Stomach (tissue), 19 donors: ENCODE measurements at places on chromosomes 2 and 18.

GRCh38 chr2:41905597-41906337 is 142.1 kb upstream of the PKDCC start:
- no peak for DNase-seq

- DNase-seq = no peak
These were observed 47.1 kb upstream of the ZNF519 start for GRCh38 chr18:14179306-14179705.

DNA sequence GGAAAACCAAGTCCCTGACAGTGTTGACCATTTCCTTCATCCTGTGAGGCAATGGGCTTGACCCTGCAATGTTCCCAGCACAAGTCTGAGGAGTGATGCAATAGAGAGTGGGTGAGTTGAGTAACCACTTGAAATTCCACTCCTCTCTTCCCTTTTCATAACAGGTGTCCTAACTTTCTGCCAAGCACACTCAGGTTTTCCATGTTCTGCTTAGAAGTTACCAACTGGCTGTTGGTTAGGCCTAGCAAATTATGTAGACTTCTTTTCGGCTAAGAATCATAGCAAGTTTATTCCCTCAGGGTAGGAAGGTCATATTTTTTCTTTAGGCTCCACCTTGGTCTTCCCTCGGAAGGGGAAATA is 11.5 kb downstream of the GNLY start:
- peak; percentile 50 for DNase-seq

DNA sequence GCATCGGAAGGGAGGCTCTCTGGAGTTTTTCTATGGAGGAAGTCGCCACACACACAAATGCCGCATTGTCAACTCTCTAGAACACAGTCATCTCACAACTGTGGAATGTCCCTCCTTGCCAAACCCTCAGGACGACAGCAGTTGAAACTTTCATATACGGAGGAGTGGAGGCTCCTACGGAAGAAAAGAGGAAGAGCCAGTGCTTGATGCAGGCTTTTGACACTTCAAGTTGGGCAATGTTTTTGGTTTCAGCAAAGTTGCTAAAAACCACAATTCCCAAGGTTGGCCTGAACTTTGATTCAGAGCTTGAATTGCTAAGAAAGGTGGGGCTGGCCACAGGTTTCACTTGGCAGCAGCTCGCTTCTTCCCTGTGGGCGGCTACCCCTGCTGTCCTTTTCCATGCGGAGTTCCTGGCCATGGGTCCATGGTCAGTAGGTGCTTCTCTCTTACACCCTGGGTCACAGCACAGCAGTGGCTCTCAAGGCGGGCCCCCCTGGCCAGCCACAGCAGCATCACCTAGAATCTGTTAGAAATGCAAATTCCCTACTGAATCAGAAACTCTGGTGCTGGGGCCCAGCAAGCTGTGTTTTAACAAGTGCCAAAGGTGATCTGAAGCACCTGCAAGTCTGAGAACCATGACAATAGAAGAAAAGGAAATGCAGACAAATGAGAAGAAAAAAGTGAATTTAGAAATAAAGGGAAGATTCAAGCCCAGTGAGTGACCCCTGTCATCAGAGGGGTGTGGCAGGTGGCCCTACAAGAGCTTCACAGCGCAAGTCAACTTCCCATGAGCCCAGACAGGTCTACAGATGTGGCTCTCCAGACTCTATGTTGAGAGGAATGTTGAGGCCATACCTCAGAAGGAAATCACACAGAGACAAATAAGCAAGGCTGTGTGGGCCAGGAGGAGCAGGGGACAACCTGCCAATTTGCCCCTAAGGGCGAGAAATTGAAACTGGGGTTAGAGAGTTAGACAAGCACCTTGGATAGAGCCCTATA is 856.4 kb downstream of the RNF144A start:
- DNase-seq = peak; percentile 40

DNA sequence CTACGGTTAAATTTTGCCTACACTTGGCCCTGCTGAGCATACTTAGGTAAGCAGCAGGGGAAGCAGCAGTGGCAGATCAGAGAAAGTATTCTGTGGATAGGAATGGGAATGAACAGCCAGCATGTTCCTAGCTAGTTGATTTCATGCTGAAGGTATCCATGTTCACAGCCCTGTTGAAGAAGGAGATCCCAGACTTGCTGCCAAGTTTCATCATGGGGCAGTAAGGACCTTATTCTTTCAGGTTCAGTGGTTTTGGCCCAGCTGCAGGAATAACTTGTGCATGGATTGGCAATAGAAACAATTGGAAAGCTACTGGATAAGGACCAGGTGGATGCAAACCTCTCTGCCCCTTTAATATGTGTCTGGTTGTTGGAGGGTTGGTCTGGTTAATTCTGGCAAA is 98.2 kb upstream of the TMEM178A start:
- DNase-seq = no peak

- DNase-seq = no peak
These were observed 202.5 kb upstream of the SESTD1 start for GRCh38 chr2:179467111-179467510.

DNA sequence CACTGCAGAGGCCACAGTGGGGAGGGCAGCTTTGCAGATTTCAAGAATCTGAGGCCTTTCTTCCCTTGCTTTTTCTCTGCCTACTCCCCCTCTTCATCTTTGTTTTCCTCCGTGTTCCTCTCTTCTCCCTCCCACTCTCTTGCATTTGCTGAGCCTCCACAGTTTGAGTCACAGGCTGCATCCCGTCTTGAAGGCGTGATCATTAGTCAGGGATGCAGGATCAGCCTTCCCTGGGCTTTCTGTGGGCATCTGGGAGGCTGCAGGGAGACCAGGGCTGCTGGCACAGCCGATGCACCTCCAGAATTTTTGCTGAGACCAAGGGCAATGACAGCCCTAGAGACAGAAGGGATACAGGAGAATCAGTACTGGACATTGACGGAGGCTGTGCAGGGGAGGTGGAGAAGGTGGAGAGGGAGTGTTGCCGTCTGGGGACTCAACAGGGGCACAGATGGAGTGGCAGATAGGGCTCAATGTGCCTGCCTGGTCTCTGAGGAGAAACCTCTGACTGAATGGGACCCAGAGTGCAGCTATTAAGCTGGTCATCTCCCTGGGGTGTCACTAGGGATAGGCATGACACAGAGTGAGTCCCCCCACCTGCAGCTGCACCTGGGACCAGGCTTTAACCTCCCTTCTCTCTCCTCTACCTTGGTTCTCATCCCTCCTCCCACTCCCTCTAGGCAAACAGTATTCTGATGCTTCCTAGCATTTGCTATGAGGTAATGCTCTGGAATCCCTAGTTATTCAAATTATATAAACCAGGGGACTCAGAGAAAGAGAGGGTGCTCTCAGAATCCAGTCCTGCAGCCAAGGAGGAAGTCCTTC is 29.0 kb upstream of the DNAJC27 start:
- DNase-seq = no peak

DNA sequence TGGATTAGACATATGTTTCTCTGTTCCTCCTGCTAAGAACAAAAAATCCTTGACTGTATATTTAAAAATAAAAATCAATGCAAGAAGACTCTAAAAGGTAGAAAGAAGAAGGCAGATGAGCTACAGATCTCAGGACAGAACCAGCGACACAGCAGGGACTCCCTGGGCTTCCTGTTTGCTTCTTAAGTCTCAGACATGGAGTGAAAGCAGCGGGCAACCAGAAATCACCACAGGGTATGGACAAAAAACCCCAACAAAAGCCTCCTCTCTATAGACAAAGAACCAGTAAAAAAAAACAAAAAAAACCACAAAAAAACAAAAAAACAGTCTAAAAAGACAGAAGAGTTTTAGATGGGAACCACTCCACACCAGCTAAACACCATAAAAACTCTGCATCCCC is 971.0 kb upstream of the GYPC start:
- DNase-seq = no peak

GRCh38 chr2:129885735-129886134 is 93.7 kb upstream of the RAB6C start:
- DNase-seq = no peak

DNA sequence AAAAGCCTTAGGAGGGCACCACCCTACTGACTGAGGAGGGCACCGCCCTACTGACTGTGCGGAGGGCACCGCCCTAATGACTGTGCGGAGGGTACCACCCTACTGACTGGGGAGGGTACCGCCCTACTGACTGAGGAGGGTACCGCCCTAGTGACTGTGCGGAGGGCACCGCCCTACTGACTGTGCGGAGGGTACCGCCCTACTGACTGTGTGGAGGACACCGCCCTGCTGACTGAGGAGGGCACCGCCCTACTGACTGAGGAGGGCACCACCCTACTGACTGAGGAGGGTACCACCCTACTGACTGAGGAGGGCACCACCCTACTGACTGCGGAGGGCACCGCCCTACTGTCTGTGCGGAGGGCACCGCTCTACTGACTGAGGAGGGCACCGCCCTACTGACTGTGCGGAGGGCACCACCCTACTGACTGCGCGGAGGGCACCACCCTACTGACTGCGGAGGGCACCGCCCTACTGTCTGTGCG is 150.2 kb upstream of the NFATC1 start:
- DNase-seq = peak; percentile 42

GRCh38 chr2:63591566-63592175 is 2.9 kb downstream of the MDH1 start:
- DNase-seq = no peak

- DNase-seq = no peak
These were observed 234.4 kb downstream of the TRIB2 start for GRCh38 chr2:12950957-12951656.

DNA sequence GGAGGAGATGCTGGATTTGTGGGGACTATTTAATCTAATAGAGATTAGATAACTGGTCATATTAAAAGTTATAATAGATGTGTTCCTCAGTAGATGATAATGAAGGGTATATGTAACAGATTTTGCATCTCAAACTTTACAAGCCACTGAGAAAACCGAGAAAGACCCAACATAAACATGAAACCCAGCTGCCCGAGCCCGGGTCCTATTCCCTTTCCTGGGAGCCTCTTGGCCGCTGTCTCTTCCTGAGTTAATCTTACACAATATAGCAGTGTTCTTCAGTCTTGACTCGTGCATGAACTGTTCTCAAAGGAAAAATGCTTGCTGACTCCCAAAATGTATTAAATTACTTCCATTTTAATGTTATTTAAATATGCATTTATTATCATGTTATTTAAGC is 94.5 kb downstream of the COPS8 start:
- DNase-seq = no peak

DNA sequence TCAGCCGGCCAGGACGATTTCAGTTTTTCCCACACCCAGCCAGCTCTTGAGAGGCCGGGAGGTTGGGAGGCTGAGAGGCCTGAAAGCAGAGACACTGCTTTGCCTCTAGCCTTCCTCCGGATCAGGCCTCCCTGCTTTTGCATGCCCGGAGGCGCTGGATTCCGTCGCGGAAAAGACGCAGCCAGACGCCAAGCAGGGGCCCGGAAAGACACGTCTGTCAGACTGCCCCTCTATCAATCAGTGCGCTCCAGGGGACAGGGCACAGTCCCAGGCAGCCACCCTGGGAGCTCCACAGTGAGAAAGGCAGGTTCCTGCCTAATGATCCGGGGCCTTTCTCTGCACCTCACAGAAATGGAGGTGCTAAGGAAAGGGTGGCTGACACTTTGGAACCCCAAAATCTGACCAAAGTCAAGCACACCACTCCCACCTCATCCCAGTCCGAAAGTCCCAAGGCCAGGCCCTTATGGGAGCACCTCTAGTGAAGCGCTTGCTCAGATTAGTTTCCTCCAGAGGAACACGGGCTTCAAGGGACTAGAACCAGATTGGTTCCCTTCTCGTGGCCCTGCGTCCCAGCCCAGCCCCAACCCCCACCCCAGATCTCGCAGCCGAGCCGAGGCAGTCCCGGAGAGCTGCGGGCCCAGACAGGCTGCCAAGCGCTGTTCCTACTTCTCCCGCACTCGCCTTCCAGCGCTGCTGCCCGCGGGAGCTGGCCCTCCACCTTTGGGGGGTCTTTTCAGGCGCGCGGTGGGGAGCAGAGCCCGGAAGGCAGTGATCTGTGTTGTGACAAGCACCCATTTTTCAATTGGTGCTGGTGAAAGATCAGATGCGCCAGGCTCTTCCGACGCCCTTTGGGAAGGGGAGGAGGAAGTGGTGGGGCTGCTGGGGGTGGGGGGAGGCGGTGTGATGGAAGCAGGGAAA is 5.0 kb downstream of the DLX1 start:
- peak; percentile 21 for DNase-seq

DNA sequence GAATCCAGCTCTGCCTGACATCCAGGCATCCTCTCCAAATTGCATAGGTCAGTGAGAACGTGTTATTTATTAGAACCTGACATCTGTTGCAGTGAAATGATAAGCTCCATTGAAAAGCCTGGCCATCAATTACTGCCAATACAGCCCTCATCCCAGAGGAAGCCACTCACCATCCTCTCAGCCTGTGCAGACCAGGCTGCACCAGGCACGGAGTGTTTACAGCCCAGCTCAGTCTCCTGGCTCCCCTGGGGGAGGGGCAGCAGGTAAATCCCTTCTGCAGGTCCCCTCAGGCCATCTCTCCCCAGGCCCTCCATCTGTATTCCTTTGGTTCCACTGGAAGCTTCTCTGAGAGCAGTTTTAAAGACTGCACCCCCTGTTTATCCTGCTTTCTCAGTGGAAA is 82.6 kb upstream of the FOSL2 start:
- no peak for DNase-seq

GRCh38 chr2:71944806-71945602 is 202.7 kb downstream of the CYP26B1 start:
- no peak for DNase-seq

DNA sequence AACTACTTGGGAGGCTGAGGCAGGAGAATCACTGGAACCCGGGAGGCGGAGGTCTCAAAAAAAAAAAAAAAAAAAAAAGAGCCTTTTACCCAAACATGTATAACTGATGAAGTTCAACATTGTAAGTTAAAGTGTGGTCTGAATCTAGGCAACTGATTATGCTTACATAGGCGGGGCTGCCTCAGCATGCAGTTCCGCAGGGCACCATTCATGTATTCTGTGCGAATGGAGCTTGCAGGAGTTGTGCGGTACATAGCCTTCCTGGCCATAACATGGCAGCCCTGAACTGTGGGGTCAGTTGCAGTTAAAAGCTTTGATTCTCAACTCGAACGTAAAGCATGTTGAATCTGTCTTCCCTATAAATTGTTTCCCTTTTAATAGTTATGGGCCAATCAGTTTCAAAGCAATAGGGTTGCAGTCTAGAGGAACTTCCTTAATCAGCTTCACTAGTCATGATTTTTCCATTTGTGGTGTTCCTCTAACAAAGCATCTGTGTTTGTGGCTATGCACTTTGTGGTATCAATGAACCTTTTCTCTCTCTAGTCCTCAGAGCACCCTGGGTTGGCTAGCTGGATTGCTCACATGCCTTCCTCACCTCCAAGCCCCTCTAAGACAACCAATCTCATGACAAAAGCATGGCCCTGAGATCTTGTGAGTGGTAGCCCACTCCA is 30.6 kb upstream of the CEP68 start:
- no peak for DNase-seq

- no peak for DNase-seq
These were observed 9.9 kb downstream of the GLI2 start for GRCh38 chr2:120745420-120746111.

GRCh38 chr2:43085929-43086328 is 140.5 kb downstream of the ZFP36L2 start:
- no peak for DNase-seq

- peak; percentile 32 for DNase-seq
These were observed 375.2 kb downstream of the TRIB2 start for GRCh38 chr2:13091861-13092378.

GRCh38 chr18:21489119-21489750 is 111.3 kb downstream of the ESCO1 start:
- DNase-seq = peak; percentile 45

- no peak for DNase-seq
These were observed 173.8 kb upstream of the HDAC4 start for GRCh38 chr2:239574434-239575156.
